Type B pancreatic cell (in vitro differentiated cells): ENCODE measurements at places on chromosomes 5 and 9. TPM values are rescaled to one million over a fixed set of nuclear protein-coding genes. Genes with fewer than 3 reads are reported as not detected.
A peak's percentile ranks its signal among the peaks of the same experiment; 100 is the strongest.

GRCh38 chr5:178153530-178154340 lies at the start of gene NHP2:
Gene NHP2 (minus strand): TSS chr5:178153885. CDS start chr5:178153817, 68 bp downstream.
- H3K27me3 ChIP-seq, result no peaks in the 10 kb centered on the region
- peaks cover 27% of the 10 kb centered on the region for H3K4me1 ChIP-seq
- peak within 1 kb of the TSS; percentile 90 for H3K27ac ChIP-seq
- peak; percentile 97 for DNase-seq

DNA sequence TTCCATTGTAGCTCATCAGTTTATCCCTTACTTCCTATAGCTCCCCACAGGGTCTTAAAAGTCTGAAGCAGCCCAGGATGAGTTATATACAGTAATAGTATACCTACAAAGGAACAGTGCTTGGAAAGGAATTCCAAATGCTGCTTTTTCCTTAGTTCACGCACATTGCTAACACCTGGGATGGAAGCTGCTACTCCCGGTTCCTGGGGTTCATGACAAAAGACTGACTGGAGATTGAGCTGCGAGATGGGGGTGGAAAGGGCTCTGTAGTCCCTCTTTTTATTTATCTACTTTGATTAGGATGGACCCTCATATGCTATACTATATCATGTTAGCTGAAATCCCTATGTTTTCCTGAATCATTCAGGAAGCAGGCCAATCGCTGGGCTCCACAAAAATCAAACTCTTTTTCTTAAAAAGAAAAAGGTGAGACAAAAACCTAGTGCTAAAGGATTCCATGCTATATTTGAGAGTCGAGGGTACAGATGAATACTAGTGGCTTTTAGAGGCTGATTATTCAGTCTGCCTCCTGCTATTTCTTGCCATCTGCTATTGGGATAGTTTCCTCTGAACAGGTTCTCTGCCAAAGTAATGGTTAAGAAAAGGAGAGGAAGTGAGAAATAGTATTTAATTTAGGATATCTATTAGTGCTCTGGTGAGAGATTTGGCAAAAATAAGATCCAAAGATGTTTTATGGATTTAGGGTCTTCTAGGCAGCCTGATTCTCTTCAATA lies 81.2 kb downstream of the MRPS27 start:
- H3K4me3 ChIP-seq, result no peak overlapping the region
- peaks cover 6% of the 10 kb centered on the region for H3K36me3 ChIP-seq
- no peak overlapping the region for H3K27ac ChIP-seq
- peaks cover 12% of the 10 kb centered on the region for H3K4me1 ChIP-seq
- H3K27me3 ChIP-seq, result no peaks in the 10 kb centered on the region

DNA sequence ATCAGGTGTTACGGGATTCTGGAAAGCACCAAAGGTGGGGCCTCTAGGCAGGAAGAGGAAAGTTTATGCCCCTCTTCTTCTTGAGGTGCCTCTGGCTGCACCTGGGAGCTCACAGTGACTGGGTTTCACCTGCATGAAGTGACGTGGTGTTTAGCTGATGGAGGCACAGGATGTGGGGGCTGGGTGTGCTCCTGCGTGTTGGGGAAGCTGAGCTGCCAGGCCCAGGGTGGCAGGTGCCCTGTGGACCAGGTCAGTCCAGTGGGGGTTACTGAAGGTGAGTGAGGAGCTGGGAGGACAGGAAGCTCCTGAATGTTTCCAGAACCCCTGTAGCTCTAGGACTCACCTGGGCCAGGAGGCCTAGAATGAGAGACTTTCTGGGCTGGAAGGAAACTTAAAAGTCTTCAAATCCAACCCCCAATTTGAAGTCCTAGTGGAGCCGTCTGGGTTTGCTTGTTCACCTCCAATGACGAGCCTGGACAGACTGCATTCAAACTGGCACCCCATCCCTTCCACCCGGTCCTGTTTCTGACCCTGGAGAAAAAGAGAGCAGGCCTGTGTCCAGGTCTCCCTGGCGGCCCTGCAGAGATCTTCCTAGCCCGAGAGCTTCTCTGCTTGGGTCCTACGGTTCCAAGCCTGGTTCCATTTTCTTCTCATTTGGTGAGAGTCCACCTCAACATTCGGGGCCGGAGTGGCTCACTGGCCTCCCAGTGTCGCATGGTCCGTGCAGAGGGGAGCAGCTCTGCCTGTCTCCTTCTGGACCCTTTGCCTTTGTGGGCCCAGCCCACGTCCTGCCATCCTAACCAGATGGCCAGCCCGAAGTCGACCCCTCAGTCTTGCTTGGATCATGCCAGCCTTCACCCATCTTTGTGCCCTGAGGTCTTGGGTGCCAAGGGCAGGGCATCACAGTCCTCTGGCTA lies 22.3 kb downstream of the TRAF1 start:
- no peaks in the 10 kb centered on the region for H3K4me1 ChIP-seq
- peaks cover 9% of the 10 kb centered on the region for H3K27me3 ChIP-seq
- H3K27ac ChIP-seq, result no peak overlapping the region
- no peak overlapping the region for H3K4me3 ChIP-seq

- no peak overlapping the region for H3K27ac ChIP-seq
- DNase-seq, result no peak
- H3K4me1 ChIP-seq, result no peaks in the 10 kb centered on the region
- H3K27me3 ChIP-seq, result no peaks in the 10 kb centered on the region
These were observed 36.7 kb downstream of the CNTLN start for GRCh38 chr9:17171309-17172094.

DNA sequence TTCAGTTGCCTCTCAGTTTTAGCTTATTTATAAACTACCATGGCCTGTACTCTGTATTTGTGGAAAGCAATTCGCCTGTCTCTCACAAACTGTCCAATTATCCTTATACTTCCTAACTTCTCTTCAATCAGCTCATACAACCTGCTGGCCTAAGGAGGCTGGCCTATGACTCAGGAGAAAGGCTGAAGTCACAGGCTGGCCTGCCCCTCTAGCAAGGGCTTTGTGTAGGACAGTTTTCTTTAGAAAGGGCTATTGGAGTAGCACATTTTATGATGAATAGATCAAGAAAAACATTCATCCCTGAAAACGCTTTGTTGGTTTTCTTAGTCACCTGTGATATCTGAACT lies 988.7 kb upstream of the ARRDC3 start:
- no peaks in the 10 kb centered on the region for H3K4me1 ChIP-seq
- no peak for DNase-seq
- H3K27me3 ChIP-seq, result no peaks in the 10 kb centered on the region
- H3K36me3 ChIP-seq, result no peaks in the 10 kb centered on the region
- H3K4me3 ChIP-seq, result no peak overlapping the region
- no peak overlapping the region for H3K27ac ChIP-seq

DNA sequence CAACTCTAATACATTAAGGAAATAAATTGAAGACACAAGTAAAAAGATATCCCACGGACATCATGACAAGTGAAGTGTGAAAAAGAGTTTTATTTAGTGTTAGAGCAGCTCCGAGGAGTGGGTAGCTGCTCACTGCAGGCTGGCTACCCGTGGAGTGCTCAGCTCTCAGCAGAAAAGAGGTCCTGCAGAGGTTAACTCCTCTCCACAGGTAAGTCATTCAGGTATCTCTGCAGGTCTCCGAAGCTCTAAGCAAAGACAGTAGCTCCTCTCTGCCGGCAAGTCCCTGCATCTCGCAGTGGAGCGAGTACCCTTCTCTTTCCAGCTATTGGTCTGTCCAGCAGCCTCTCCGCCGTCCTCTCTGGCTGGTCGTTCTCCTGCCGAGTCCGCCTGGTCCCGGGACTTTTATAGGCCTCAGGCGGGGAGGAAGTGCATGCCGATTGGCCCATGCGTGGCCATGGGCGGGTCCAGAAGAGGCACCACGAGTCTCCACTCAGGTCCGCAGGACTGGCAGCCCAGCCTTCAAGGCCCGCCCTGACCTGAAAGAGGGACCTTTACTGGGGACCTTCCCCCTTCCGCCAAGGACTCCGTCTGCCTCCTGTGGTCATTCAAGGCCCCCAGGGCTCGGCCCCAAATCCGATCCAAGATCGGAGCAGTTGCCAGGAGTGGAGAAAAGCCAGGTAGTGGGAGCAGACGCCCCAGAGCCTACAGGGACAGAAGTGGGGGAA lies 29.9 kb downstream of the BTNL9 start:
- H3K27me3 ChIP-seq, result peaks cover 72% of the 10 kb centered on the region
- no peak for DNase-seq
- H3K36me3 ChIP-seq, result no peaks in the 10 kb centered on the region
- no peak overlapping the region for H3K4me3 ChIP-seq

GRCh38 chr5:82419559-82420332 lies 141.6 kb upstream of the RPS23 start:
- H3K27ac ChIP-seq, result no peak overlapping the region
- no peaks in the 10 kb centered on the region for H3K36me3 ChIP-seq
- no peak for DNase-seq
- no peak overlapping the region for H3K4me3 ChIP-seq
- H3K4me1 ChIP-seq, result peaks cover 7% of the 10 kb centered on the region

Gene PCDHAC2
- 2.7 and 3.5 TPM in 2 replicates for total RNA-seq

Gene HAND1
- total RNA-seq, result 2.4 and 17.9 TPM in 2 replicates
